ENCODE measurements at places on chromosomes 12 and 14.

DNA sequence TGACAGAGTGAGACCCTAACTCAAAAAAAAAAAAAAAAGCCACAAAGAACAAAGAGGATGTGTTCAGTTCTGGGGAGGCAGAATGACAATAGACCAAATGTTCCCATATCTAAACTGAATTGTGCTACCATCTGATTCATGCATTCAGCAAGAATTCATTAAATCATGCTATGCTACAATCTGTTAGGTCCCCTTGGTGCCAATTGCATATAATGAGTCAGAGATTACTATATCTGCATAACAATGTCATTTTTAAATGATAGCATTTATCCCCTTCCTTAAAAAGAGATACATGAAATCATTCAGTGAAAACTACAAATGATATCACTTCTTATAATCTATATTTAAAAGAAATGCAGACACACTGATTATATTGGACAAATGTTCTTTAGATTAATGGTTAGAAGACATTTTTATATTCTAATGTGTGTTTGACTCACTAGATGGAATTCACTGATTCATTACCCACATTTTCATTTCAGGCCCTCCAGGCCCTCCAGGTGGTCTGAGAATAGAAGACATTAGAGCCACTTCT lies 207.6 kb upstream of the PDZRN4 start:
- no peak for DNase-seq

GRCh38 chr14:24377657-24378056 lies 9.7 kb downstream of the NFATC4 start:
- DNase-seq: no peak

DNA sequence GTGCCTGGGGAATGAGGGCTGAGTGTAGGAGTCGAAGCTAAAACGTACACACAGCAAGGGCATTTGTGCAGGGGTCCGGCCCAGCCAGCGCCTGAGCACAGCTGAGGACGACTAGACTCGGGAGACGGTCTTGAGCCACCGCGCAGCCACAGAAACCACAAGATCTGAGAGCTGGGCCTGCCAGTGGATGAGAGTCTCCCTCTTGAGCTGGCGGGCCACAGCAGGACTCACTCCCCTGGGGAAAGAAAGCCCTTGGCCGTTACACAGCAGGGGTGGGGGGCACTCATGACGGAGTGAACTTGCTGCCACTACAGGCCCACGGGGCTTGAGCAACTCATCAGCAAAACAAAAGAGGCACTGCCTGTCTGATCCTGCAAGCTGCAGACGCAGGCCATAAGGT lies 23.0 kb downstream of the STX2 start:
- no peak for DNase-seq

GRCh38 chr14:104138098-104138717 lies at the start of gene KIF26A:
Gene KIF26A (plus strand): TSS chr14:104138587. CDS start chr14:104138723, 136 bp downstream.
- DNase-seq: no peak

All from stimulated activated CD8-positive, alpha-beta memory T cell treated with anti-CD3 and anti-CD28 coated beads, Interleukin-12 subunit alpha, Interleukin-12 subunit beta, amount 100 ng/mL, for 4 hours (primary cell).